NCI-H1436 (cell line): ENCODE measurements at places on chromosomes 2 and 18.

GRCh38 chr2:182615036-182615435 is 101.0 kb upstream of the DNAJC10 start:
- no peak for DNase-seq

GRCh38 chr2:25266399-25266798 is 75.3 kb downstream of the DNMT3A start:
- DNase-seq: no peak

GRCh38 chr2:174711206-174711605 is 53.1 kb downstream of the CHRNA1 start:
- no peak for DNase-seq

GRCh38 chr18:9787712-9788111 is 79.6 kb downstream of the RAB31 start:
- DNase-seq: no peak

DNA sequence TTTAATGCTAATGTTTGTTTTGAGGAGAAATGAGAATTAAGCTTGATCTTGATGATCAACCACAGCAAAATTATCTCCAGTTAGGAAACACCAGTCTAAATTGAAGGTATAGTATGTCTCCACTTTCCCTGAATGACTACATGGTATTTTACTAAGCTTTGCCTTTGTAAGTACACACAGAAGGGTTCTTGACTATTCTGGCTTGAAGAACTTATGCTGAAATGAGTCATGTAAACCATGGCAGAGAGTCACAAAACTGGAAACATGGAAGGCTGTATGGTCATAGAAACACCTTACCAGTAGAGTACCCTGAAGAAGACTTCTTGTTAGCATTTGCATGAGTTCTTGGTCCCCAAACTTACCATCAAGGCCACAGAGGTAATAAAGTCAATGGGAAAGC is 250.5 kb downstream of the SLC8A1 start:
- no peak for DNase-seq

GRCh38 chr18:57441071-57441794 is 6.1 kb downstream of the ONECUT2 start:
- DNase-seq: no peak

GRCh38 chr2:70081221-70081620 is 6.1 kb upstream of the PCBP1 start:
- no peak for DNase-seq

DNA sequence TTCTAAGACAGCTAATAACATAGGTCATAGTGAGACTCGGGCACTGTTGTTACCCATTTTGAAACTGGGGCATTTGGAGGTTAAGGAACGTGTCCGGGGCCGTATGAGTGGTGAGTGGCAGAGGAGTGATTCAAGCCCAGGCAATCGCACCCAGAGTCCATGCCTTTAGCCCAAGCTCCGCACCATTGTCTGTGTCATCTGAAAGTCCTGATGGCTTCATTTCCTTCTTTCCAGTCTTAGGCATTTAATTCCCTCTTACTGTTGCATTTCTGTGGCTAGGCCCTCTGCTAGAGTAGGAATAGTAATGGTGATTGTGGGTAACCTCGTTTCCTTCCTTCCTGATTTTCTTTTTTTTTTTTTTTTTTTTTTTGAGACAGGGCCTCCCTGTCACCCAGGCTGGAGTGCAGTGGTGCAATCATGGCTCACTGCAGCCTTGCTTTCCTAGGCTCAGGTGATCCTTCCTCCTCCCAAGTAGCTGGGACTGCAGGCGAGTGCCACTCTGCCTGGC is 49.8 kb upstream of the ASB1 start:
- no peak for DNase-seq

DNA sequence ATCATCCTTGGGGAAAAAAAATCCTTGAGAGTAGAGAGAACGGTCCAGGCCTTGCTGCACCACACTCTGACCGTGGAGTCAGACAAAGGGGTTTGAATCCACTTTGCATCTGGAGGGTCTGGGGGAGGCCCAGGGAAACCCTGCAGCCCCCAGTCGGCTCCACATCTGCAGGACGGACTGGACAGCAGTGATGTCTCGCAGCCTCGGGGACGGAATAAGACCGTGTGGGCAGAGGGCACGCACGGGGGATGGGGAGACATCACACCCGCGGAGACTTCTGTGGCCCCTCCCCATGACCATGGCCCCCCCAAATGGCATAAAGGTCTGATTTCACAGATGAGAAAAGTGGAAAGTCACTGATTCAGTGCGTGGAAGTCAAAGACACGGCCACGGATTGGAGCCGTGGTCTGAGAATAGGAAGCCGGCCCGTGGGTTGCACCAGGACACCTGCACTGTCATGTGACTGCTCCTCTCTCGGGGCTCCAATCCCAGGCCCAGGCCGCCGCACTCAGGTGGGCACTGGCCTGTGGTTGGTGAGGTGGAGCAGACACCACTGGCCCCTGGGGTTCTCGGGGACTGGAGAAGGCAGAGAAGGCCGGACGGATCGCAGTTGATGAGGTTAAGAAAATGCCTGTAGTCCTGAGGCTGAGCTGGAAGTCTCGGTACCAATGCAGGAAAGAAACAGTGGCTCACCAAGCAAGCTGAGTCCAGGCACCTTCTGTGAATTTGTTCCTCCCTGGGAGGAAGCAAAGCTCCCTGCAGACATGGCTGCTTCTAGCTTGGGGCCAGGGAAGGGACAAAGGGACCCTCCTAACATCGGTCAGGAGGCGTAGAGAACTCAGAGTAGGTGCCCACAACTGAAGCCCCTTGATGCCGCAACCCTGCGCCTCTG is 61.8 kb downstream of the RTP5 start:
- no peak for DNase-seq

GRCh38 chr2:28035816-28036215 is 145.3 kb downstream of the BABAM2 start:
- DNase-seq: no peak

DNA sequence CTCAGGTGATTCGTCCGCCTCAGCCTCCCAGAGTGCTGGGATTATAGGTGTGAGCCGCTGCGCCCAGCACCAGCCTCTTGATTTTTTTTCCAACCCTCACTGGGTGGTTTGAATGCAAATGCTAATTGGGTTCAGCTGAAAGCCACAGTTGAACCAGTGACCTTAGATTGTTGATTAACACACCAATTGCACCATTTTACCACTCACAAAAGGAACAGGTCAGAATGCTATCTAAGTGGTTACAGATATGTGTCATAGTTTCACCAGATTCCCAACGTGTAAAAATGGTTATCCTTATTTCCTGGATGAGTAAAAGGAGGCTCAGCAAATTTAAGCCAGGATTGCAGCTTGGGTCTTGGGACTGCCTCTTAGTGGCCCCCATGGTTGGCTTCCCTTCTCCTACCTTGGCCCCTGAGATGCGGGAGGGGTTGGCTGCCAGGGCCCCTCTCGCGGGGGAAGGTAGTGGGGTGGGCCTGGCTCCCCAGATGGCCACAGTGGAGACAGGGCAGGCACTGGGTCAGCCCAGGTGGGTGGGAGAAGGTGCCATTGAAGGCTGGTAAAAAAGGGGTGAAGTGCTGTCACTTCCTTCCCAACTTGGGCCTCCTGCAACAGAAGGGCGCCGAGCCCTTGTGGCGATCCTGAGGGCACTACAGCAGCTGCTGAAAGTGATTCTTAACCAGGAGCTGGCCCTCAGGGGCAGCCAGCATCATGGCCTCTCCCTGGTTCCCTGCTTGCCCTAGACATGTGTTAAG is 164.9 kb upstream of the HAAO start:
- DNase-seq: no peak

- DNase-seq: no peak
Measured at GRCh38 chr2:222950638-222951285, 89.9 kb downstream of the ACSL3 start.

DNA sequence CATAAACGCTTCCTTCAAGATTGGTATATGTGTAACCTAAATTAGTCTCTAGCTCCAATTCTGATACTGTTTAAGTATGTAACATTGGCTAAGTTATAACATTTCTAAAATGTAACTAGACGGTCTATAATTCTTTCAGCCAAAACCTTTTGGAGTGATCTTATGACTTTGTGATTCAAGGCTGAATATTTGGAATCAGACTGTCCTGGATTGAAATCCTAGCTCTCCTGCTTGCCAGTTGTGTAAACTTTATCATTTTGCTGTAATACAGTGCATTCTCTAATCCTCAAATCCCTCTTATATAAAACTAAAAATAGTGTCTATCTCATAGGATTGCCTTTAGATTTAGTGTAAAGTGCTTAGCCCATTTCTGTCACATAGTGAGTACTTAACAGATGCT is 337.2 kb upstream of the KCNJ3 start:
- no peak for DNase-seq

- DNase-seq: no peak
Measured at GRCh38 chr18:53772293-53772692, 452.2 kb downstream of the MBD2 start.

GRCh38 chr18:51943281-51943680 is 396.7 kb upstream of the DCC start:
- no peak for DNase-seq

GRCh38 chr2:101234169-101234938 is 18.3 kb upstream of the CNOT11 start:
- no peak for DNase-seq
